Cortex of kidney (tissue), 1 donor: ENCODE measurements at places on chromosomes 11 and 22.

DNA sequence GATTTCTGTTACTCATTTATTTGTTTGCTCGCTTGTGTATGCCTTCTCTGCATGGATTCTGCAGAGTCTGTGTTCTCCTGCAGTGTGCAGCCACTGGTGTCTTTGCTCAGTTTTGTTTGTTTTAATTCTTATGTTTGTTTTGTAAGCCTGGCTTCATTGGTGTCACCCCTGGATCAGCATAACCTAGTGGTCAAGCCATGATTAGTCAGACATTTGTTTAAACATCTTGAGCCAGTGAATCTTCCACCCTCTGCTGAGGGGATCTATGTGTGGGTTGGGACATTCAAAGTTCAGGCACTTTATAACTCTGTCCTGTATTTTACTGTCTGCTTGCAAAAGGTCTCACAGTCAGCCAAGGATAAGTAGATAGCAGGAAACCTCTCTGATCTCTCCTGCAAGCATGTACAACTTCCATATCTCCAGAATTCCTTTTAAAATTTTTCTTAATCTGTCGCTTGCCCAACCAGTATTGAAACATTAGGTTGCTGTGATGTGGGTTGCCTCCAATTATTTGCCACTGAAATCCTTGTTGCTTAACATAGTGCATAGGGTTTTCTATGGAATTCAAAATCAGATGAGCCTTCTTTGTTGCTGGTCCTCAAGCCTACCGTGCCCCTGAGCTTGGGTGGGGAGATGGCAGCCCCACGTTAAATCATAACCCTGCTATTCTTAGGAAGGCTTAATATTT is 86.8 kb downstream of the KCNQ1OT1 start:
- no peak for DNase-seq

DNA sequence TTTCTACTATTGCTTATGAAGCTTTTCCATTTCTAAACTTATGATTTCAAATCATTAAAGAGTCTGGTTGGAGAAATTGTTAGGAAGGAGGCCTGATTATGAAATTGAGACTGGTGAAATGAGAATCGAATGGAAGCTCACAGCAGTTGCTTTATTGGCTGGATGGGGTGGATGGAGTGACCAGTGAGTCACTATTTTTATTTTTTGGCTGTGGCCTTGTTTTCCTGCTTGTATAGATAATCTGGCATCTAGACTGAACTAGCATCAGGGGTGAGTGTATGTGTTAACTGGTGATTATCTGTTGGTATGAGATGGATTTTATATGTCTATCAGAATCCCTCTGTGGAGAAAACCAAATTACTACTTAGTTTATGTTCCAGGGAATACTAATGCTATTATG is 36.2 kb downstream of the UVRAG start:
- DNase-seq: no peak

- no peak for DNase-seq
Observed at GRCh38 chr22:43053176-43053575, 36.0 kb downstream of the TTLL1 start.

GRCh38 chr22:44362249-44363012 is 49.7 kb upstream of the SHISAL1 start:
- no peak for DNase-seq

DNA sequence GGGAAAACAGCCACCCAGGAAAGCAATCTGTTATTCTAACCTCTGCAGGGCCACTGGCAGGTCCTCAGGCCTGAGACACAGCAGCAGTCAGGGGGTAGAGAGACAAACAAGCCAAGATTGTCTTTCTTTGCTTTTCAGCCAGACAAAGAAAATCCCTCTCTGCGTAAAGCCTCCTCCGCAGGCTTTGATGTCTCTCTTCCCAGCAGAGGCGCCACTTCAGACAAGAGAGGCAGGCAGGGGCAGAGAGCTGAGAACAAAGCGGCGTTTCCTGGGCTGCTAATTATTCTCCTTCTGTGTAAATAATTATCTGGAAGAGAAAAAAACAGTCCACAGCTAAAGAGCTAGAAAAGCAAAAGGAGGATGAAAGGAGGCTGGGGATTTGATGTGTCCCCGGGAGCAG is 102.7 kb upstream of the SEZ6L start:
- no peak for DNase-seq

DNA sequence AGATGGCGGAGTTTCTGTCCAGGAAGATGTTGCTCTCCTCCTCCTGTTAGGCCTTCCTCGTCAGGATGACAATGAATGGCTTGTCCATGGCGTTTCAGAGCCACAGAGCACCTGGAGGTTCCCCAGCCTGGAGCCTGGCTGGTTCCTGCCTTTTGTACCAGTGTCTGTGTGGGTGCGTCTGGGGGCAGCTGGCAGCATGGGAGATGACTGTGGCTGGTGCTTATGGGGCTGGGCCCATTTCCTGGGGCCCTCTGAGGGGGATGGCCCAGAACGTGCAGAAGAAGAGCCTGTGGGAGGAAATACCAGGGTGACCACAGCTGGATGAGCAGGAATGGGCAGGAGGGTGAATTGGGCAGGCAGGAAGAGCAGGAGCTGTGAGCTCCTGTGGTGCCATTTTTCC is 6.7 kb downstream of the SLC37A2 start:
- DNase-seq: no peak

GRCh38 chr11:31254415-31254814 is 115.1 kb downstream of the DCDC1 start:
- no peak for DNase-seq

GRCh38 chr11:783581-784015 is 6.3 kb downstream of the CEND1 start:
- no peak for DNase-seq

DNA sequence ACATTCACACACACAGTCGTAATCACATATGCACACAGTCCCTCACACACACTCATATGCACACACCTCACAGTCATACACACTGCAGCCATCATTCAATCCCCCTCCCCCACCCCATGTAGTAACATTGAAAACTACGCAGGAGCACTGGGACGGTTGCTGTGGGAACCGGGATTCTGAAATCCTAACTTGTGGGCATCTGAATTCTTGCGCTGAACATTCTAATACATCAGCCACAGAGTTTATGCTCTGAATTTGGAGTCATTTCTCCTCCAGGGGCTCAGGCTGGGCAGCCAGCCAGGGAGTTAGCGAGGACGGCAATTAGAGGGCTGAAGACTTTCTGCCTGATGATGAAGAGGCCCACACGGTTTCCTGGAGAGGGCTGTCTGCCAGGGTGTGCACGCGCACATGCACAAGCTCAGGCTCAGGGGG is 32.7 kb downstream of the CD6 start:
- DNase-seq: no peak

GRCh38 chr11:102926961-102927623 is 28.4 kb downstream of the MMP13 start:
- no peak for DNase-seq

DNA sequence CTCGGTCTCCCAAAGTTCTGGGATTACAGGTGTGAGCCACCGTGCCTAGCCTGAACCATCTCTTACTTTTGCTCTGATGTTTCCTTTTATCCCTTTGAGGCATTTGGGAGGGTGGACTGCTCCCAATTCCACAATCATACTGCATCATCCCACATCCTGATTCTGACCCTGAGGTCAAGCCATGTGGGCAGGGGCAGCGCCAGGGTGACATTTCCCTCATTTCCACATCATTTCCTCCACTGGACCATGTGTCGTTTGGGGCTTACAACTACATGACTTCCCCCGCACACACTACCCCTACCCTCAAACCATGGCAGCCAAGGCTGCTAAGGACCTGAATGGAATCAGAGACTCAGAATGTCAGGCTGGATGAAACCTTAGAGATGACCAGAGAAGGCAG is 26.4 kb upstream of the ZBTB16 start:
- no peak for DNase-seq

DNA sequence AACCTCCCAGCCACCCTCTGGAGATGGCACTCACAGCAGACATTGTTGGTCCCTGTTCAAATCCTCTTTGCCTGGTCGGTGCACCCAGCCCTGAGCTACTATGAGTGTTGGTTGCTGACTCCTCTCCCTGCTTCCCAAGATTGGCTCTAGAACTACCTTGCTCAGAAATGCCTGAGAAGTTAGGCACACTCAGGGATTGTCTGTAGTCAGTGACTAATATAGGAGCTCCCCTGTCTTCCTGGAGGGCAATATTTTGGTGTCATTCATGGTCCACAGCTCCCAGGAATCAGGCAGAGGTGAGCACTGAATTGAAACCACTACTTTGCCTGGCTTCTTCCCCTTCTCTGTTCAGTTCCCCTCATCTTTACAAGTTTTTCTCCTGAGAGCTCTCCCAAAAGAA is 325.9 kb downstream of the MIAT start:
- DNase-seq: no peak

DNA sequence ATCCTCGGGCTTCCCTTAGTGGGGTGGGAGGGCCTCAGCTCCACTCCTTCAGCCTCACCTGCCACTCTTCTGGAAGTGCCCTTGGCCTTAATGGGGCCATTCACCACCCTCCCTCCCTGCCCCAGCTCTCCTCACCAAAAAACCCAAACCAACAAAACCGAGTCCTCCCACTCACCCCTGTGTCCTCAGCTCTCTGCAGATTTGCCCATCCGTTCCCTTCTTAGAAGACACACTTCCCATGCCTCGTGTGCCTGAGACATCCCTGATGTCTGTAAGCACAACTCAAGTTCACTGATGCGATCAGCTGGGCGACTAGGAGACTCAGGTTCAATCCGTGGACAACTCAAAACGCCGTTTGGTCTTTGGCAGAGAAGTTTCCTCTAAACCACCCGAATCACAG is 839.2 kb downstream of the TBC1D22A start:
- no peak for DNase-seq

GRCh38 chr11:58654908-58655296 is 32.4 kb downstream of the CNTF start:
- no peak for DNase-seq

DNA sequence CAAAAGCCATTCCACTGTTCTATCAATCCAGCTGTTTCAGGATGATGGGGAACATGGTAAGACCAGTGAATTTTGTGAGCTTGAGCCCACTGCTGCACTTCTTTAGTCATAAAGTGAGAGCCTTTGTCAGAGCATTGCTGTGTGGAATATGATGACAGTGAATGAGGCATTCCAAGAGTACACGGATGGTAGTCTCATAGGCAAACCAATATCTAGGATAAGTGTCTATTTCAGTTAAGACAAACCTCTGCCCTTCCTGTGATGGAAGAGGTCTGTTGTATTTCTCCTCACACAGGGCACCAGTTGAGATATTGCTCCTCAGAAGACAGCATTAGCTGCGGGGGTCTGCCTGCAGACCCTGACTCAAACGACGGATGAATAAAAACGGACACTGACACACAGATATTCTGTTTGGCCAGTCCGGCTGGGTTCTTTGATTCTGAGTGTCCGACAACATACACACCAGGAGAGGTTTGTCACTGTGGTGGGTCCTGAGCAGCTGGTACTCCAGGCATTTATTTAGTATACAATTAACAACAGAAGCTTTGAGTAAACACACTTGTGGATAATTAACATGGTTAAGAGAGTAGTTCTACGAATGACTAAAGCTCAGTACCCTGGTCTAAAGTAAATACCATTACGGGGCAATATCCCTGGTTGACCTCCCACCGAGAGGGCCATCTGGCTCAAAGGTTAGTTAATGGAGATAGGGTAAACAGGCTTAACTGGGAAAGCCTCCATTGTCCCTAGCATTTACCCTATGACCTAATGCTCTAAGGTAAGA is 121.7 kb downstream of the ZNF280B start:
- DNase-seq: no peak

DNA sequence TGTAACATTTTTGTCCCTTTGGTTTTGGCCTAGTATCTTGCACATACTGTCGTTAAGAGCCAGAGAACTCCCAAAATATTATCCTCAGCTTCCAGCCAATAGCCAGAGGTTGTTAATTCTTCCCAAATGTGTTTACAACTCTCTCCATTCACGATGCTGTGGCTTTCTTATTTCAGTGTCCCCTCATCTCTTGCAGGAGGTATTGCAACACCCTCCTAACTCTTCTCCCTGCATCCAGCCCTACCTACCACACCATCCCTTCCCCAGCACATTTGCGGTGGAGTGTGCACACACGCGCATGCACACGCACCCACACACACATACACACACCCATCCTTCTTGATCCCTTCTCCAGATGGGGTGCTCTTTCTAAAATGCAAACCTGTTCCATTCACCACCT is 75.6 kb upstream of the LMO2 start:
- no peak for DNase-seq

DNA sequence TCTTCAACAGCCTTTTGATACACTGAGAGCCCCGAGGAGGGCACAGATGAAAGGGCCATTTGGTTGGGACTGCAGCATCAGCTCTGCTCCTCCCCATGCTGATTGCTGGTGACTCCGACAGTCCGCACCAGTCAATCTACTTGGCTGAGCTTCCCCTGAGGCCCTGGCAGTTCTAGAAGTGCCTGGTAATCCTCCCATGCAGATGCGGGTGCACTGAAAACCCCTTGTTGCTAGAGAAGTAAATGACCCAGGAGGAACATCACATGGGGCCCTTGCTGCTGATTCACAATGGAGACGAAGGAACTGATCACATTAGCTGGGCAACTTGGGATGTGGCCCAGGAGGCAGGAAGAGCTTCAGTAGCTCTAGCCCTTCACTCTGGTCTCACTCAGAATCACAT is 35.2 kb upstream of the RIC3 start:
- no peak for DNase-seq

- no peak for DNase-seq
Observed at GRCh38 chr11:128424271-128424711, 163.1 kb downstream of the ETS1 start.

DNA sequence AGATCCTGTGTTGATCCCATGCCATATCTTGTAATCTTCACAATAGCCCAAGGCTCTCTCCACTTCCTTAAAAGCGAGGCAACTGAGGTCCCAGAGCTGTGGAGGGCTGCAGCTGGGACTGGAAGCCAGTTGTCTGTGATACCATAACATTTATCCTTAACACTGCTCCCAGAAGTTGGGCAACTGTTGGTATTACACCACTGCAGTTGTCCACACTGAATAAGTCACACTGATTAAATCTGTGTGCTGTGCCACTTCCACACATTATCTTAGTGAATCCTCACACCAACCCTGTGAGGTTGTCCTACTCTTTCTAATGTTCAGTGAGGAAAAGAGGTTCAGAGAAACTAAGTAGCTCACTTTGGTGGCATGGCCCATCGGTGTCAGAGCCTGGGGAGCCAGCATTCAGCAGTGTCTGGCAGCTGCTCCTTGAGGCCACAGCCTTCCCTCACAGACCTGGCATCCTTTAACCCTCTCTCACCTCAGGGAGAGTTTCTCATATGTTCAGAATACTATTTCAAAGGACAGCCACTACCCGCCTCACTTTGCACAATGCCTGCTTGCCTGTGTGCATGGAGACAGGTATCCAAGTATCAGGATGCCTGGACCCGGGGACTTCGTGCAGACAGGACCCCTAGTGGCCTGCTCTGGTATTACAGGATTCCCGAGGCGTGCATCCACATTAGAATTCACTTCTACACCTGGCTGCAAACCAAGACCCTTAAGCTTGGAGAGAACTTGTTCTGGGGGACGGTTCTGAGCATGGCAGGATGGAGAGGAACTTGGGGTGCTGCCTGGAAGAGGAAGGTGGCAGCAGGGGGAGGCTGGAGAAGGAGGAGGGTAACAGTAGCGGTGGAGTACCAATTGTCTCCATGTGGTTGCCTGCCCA is 221.9 kb upstream of the TBCEL start:
- no peak for DNase-seq

GRCh38 chr22:46674906-46675305 is 54.7 kb downstream of the GRAMD4 start:
- no peak for DNase-seq

GRCh38 chr11:1934335-1935155 is 12.6 kb upstream of the MRPL23 start:
- no peak for DNase-seq

GRCh38 chr11:1847926-1848639 is 4.8 kb upstream of the LSP1 start:
- no peak for DNase-seq
